Activated T-cell treated with anti-CD3 and anti-CD28 coated beads for 1 hour (primary cell): ENCODE measurements at places on chromosomes 3 and 15.

- DNase-seq = no peak
Measured at GRCh38 chr3:54376142-54376807, 253.9 kb downstream of the CACNA2D3 start.

- DNase-seq = no peak
Measured at GRCh38 chr15:40879609-40880008, 5.6 kb upstream of the RHOV start.

DNA sequence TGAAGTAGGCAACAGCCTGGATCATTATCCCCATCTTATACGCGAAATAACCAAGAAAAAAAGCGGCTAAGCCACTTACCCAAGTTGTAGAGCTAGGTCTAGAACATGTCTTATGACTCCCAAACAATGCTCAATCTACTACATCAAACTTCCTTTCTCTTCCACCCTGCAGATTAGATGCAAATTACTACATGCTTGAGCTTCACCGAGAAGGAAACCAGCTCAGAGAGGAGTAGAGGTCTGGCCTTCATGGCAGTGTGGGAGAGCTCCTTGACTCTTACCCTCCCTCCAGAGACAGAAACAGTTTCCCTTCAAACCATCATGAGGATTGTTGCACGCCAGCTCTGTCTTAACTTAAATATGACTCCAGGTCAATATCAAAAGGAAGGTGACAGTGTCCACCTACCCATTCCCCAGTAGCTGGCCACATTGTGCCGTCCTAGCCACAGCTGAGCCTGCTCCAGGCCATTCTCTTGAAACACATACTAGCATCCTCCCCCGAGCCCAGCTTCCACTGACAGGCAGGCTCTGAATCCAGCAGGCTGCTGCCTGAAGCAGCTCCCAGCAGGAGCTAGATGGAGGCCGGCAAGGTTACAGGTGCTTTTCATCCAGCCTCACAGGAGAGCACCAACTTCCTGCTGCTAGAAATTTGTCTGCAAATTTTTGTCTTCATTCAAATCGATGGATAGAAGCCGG, 56.8 kb downstream of the CPN2 start:
- no peak for DNase-seq

GRCh38 chr3:33795131-33795530, 3.3 kb upstream of the PDCD6IP start:
- DNase-seq = no peak

GRCh38 chr15:88636050-88636449, 2.8 kb upstream of the ISG20 start:
- peak; percentile 61 for DNase-seq

- no peak for DNase-seq
Measured at GRCh38 chr15:71651750-71652186, 158.6 kb upstream of the NR2E3 start.

DNA sequence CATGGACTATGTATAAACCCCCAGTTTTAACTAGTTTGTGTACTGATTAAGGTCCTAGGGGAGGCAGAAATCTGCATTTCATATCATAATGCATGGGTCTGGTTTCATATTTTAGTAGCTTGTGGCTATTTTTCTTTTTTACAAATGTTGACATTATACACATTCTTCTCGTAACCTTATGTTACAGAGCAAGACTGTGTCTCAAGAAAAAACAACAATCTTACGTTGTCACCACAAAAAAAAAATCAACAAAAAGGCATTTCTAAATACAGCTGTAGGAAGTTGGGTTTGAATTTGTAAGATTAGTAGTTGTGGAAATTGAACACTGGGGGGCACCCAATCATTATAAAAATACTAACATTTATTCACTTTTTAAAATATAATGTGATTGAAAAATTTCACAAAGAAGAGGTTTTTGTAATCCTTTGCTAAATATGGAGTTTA, 17.9 kb downstream of the SERP1 start:
- DNase-seq = no peak

DNA sequence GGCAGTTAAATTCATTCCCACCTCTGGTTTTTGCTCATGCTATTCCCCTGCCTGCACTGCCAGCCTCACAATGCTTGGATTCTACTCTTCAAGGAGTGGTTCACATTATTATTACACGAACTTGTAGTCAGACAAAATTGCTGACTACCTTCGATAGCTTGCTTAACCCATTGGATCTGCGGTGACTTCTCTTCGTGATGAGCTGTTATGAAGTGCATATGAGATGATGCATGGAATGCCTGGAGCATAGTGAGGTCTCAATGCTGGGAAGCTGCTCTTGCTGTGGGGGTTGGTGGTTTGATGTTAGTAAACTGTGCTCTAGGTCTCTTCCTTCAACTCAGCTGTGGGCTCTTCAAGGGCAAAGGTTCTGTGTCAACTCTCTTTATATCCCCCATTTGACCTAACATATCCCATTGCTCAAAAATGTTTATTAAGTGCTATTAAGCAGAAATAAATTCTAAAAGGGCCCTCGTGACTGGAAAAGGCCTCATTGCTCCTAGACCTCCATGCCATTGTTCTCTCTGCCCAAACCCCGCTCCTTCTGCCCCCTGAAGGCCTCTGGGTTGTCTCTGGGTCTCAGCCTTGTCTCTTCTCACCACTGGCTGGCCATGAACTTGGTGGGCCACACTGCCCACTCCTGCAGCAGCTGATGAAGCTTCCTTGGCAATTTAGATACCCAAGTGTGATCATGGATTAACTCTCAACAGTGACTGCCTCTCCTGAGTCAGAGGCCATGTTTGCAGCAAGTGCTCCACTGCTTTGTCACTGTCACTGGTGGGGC, 4.5 kb upstream of the SLCO2A1 start:
- DNase-seq = no peak

DNA sequence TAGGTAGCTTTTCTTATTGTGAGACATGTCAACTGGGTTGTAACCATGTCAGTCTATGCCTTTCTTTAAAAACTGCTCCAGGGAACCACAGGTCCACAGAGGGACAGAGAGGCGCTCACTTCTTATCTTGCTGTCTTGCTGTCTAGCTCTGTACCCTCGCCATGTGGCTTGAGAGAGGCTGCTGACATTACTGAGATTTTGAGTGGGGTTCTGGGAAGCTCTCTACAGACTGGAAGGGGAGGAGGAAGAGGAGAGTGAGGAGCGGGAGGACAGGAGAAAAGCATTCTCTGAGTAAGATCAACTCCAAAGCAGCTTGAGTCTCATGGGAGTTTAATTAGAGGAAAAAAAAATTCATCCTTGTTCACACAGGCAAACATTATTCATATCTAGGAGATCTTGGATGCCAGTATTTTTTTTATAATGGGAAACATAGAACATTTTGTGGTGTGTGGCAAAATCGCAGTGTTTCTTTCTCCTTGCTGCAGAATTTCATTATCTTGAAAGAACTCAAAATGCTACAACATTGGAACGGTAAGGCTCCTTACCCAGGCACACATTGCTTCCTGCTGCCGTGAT, 1037.0 kb upstream of the NR2F2 start:
- DNase-seq = no peak

- no peak for DNase-seq
Measured at GRCh38 chr3:116453666-116454346, 8.5 kb upstream of the LSAMP start.

GRCh38 chr3:17412950-17413530, 329.4 kb downstream of the TBC1D5 start:
- no peak for DNase-seq

DNA sequence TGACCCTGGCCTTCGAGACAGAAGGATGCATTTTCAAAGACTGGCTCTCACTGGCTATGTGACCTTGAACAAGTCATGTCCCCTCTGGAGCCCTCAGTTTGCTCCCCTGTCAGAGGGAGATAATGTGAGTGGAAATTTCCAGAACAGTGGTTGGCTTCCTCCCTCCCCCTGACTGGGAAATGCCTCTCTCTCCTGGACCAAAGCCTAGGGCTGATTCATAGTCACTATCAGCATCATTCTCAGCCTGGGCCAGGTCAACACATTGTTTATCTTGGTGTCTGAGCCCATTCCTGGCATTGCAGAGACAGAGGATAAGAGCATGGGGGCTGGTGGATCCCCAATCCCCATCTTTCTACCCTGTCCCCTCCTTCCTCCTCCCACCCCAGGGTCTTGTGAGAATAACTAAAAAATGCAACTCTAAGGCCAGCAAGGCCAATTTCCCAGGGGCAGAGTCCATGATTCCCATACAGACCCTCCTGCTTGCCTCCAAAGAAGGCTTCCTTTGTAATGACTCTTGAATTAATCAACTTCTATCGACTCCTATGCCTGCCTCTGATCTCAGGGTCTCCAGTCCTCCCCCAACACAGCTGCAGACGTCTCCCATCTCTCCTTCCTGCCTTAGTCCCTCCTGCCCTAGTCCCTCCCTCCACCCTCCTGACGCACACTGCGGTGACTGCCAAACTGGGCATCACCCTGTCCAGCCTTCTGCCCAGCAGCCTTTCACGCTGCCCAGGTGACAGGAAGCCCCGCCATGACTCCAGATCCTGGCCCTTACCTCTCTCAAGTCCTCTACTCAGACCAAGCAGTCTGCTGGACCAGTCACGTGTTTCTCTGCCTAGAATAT, 35.4 kb upstream of the CORO2B start:
- DNase-seq = no peak

DNA sequence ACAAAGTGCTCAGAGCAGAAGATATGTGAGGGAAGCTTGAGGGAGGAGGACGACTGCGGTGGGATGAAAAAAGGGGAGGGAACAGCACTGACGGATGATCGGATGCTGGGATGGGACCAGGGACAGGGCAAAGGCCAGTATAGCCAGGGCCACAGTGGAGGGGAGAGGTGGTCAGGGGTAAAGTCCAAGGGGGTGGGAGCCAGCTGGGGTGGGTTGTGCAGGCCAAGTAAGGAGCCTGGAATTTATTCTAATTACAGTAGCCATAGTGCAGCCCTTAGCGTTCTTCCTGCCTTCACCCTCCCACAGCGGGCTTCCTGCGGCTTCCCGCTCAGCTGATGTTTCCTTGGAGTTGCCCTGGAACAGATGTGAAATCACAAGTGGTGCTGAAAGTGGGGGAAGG, 7.6 kb upstream of the APEH start:
- no peak for DNase-seq

GRCh38 chr3:189237526-189237925, 65.8 kb downstream of the TPRG1 start:
- no peak for DNase-seq

GRCh38 chr3:101868534-101869464, 19.5 kb downstream of the NFKBIZ start:
- DNase-seq = no peak

DNA sequence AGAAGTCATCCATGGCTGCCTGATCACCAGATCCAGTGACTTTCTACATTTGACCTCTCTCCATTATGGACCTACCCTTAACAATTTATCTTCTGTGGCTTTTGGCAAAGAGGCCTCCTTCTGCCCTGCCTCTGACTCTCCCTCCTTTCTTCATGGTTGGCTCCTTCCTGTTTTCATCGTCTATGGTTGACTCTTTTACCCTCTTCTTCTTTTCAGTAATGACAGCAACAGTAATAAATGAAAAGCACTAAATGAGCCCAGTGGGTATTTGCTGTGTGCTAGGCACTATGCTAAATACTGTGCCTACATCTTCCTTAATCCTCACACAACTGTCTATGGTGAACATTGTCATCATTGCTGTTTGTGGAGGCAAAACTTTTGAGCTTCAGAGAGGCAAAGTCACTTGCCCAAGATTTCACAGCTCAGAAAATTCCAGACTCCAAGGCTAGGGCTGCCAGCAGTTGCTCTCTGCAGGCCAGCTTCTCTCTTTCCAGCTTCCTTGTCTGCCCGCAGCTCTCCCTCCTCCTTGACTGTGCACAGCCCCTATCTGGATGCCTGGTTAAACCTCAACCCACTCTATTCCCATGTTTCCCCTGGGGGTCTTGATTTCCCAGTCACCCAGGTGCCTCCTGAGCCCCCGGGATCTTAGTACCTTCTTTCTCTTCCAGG, 24.6 kb downstream of the ITPR1 start:
- DNase-seq = no peak

DNA sequence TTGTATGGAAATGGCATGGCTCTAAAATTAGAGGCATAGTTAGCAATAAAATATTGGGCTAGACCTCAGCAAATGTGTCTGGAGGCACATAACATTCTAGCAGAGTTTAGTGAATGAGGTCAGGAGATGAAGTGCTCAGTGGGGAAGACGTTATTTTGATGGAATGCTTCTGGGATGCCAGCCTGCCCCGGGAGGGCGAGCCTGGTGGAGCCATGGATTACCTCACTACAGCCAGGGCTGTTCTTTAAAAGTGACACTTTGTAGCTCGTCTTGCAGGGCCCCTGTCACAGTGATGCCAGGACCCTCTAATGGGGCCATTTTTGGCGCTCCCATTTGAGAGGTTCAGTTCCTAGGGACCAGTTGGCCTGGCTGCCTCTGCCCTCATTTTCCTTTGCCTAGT, 48.5 kb downstream of the PXYLP1 start:
- DNase-seq = no peak

- DNase-seq = no peak
Measured at GRCh38 chr3:159371961-159372360, 570.1 kb downstream of the MFSD1 start.

DNA sequence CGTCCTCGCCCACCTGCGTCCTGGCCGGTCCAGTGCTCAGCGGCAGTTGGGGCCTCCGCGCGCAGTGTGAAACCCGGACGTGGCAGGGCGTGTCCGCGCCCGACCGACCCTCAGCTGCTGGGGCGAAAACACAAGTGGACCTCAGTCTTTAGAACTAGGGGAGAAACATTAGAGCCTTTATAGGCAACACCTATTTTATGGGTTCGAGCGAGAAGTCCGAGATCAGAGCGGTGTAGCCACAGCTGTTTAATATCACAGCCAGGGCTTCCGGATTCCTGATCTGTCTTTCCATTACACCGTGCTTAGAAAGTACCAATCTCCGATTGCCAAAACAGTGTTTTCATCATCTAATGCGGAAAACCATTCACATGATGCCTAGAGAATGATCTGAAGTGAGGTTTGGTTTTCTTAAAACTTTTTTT, 506 bp downstream of the RAD51 start:
- DNase-seq = no peak

GRCh38 chr3:58474348-58474911, 17.5 kb upstream of the KCTD6 start:
- no peak for DNase-seq

- DNase-seq = no peak
Measured at GRCh38 chr3:39448506-39449233, 18.8 kb upstream of the MOBP start.

DNA sequence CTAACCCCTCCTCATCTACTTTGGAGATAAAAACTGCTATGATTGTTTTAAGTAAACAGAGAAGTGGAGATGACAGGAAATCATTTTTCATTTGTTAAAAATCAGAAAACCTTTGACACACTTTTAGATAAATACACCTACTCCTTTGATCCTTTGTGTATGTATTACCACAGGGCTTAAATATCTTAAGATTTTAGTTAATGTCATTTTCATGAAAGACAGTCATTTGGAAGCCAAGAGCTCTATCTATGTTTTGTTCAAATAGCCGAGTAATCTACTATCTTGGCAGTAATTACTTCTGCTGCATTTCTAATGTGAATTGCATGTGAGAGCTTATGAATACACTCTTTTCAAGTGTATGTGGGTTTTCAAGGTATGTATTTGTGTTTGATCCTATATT, 2.0 kb downstream of the ARPP21 start:
- DNase-seq = no peak

GRCh38 chr3:165256554-165257065, 60.4 kb upstream of the SLITRK3 start:
- DNase-seq = no peak
